ENCODE measurements at places on chromosomes 11 and 22.

DNA sequence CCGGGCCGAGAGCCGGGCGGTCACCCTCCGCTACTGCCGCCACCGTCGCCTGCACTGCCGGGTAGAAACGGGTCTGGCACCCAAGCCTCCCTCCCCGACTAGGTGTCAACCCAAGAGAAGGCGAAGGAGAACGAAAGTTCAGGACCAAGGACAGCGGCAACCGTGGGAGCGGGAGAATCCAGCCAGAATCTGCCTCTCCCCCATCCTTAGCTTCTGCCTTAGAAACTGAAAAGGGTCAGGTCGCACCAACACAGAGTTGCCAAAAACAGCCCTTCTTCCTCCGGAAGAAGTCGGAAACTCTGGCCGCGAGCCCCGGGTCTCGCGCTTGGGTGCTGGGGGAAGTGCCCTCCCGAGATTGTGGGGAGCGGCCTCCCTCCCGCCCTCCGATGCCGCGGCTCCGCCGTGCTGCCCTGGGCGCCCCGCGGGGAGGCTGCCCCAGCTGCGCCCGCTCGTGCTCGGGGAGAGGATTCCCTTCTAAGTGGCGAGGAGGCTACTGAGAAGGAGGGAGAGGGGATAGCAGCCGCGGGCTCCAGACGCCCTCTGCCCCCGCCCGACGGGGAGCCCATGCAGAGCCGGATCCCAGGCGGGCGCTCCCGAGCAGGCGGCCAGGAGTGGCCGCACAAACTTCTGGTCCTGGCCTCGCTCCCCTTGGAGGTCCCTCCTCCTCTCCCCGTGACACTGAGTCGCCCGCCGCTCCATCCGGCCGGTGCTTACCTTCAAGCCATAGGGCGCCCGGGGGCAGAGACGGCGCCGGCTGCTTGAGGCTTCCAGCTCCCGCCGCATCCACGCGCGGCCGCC is 637 bp downstream of the DRD2 start:
- no peak for DNase-seq

- DNase-seq, result no peak
These were observed 34.9 kb downstream of the TRAF6 start for GRCh38 chr11:36475192-36475591.

GRCh38 chr11:103773537-103773936 is 262.9 kb upstream of the DDI1 start:
- no peak for DNase-seq

DNA sequence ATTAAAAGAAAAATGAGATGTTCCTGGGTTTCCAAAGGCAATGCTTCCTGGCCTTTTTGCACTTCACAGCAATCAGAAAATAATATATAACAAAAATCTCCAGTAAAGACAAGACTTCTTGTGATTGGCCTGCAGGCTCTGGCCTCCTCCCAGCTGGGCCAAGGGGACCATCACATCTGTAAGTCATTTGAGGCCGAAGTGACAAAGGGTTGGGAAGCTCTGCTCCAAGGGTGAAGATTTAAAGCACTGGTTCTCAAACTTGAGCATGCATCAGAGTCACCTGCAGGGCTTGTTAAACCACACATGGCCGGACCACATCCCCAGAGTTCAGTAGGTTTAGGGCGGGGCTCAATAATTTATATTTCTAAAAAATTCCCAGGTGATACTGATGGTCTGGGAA is 32.1 kb downstream of the ARFGAP2 start:
- no peak for DNase-seq

DNA sequence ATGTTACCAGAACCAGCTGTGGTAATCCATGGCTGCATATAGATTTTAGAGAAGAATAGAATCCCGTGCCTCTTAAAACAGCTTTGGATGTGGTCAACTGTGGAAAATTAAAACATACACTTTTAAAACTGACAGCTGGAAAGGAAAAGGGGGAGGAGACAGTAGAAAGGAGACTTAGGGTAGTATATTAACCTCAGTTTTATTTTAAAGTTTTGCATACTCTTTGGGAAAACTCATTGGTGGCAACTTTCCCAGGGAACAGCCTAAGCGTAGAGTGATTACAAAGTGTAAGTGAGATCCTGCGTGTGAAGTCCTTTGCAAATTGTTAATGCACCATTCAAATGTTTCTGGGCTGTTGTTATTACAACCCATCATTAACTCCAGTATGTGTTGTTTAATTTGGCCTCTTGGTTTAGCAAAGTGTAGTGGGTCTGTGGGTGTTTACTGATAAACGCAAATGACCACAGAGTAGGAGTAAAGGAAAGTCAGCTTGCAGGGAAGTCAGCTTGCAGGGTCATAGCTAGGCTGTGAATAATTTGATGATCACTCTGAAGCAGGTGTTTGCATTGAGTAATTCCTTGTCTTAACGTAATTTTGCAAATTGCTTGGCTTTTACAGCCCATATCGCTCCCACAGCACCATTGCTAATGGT is 88.0 kb upstream of the DBX1 start:
- DNase-seq, result no peak

- no peak for DNase-seq
These were observed 80.3 kb downstream of the CASP12 start for GRCh38 chr11:104817973-104818372.

GRCh38 chr11:3073029-3073435 is 15.8 kb upstream of the CARS1 start:
- no peak for DNase-seq

DNA sequence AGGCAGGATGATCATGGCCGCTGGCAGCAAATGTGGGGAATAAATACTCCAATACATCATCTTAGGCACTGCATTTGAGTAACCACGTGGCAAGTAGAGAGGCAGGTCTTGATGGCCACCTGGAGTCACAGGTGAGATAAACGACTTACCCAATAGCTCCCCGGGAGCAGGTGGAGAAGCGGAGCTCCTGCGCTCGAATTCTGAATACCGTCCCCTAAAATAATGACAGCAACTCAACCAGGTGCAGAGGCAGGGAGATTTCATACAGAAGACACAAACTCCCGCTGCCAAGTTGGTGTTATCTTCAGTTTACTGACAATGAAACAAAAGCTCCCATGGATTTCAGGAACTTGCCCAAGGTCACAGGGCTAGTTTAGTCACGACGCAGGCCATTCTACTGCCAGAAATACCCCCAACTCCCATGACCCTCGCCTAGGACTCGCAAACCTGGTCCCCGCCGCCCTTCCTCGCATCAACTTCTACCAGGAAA is 437 bp downstream of the SLC43A3 start:
- no peak for DNase-seq
